ENCODE measurements at places on chromosomes 13 and 19. TPM values are rescaled to one million over a fixed set of nuclear protein-coding genes. Genes with fewer than 3 reads are reported as not detected.

The PBX4 gene
- total RNA-seq = not detected

The LGALS4 gene
- 0.54 TPM for total RNA-seq

- DNase-seq = no peak
Measured at GRCh38 chr13:86185107-86185506, 385.9 kb upstream of the SLITRK6 start.

- no peak for DNase-seq
Measured at GRCh38 chr13:108342369-108343289, 73.1 kb downstream of the TNFSF13B start.

Measured in cardiac septum (tissue), 1 donor.